ENCODE measurements at places on chromosomes 4 and X.
A peak's percentile ranks its signal among the peaks of the same experiment; 100 is the strongest.

DNA sequence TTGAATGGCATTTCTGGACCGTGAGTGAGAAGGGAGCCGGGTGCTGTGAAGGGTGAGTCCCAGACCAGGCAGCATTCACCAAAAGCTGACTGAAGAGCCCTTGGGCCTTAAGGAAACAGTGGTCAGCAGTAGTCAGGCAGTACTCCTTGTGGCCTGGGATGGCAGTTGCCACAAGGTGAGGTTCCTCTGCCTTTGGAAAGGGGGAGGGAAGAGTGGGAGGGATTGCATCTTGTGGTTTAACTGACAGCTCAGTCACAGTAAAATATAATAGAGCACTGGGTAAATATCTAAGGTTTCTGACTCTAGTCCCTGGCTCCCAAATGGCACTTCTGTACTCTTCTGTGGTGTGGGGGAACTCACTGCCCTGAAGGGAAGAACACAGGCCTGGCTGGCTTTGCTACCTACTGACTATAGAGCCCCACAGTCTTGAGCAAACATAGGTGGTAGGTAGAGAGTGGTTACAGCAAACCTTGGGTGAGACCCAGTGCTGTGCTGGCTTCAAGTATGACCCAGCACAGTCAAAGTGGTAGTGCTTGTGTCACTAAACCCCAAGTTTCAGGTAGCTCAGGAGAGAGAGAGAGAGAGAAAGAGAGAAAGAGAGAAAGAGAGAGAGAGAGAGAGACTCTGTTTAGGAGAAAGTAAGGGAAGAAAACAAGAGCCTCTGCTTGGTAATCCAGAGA, 154.2 kb downstream of the TEX11 start:
- no peak for DNase-seq

DNA sequence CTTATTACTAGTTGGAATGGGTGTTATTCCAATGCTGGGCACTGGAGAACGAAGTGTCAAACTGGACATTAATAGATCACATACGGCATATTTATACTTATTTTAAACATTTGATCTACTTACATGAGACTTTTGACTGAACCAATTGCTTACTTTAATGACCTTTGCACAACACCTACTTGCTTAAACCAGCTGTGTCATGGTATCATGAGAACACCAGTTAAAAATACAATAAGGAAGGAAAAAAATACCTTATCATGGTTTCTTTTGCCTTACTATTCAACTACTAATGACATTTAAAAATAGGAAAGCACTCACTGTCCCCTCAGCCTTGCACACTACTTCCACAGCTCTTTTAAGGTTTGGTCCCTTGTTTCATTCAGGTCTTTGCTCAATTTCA, 146.9 kb downstream of the FAM13A start:
- DNase-seq, result no peak

GRCh38 chrX:97936296-97936695, 1052.6 kb downstream of the RPA4 start:
- DNase-seq, result no peak

- DNase-seq, result peak; percentile 77
Measured at GRCh38 chr4:184267673-184268583, 50.3 kb upstream of the ENPP6 start.

GRCh38 chr4:14059006-14059405, 431.5 kb upstream of the BOD1L1 start:
- DNase-seq, result no peak

- no peak for DNase-seq
Measured at GRCh38 chrX:25531096-25531495, 515.3 kb upstream of the ARX start.

DNA sequence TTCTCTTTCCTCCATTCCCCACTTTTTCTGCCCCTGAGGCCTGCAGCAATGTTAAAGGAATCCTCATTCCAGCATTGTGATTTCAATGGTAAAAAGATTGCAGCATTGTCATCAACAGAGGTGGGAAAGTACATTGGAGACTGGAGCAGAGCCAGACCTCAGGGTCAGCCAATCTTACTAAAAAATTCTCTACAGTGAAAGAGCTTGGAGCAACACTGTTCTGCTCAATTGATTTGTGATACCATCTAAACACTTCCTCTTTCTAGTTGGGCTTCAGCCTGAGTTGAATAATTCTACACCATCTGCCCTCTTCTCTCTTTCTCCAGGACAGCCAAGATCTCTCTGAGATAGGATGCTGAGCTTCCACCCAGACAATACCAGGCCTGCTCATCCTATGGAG, 176.5 kb downstream of the AR start:
- no peak for DNase-seq

Measured in SIG-M5 (cell line).